ENCODE measurements at places on chromosomes 13 and 19. TPM values are rescaled to one million over a fixed set of nuclear protein-coding genes. Genes with fewer than 3 reads are reported as not detected.

PTPRH gene
- 4.2 TPM for total RNA-seq

MEDAG gene
- total RNA-seq, result 5.0 TPM

RRAS gene
- total RNA-seq, result 75.3 TPM

ZNF587B gene
- 26.7 TPM for total RNA-seq

IZUMO4 gene
- total RNA-seq, result 0.89 TPM

RASAL3 gene
- under 0.01 TPM for total RNA-seq

DZIP1 gene
- 62.4 TPM for total RNA-seq

TYROBP gene
- not detected for total RNA-seq

ERICH6B gene
- total RNA-seq, result not detected

CACNG6 gene
- not detected for total RNA-seq

ZNF439 gene
- 8.9 TPM for total RNA-seq

GPC6 gene
- total RNA-seq, result 139 TPM

CGB7 gene
- total RNA-seq, result 0.23 TPM

CYP4F8 gene
- not detected for total RNA-seq

CCL25 gene
- not detected for total RNA-seq

ZNF575 gene
- total RNA-seq, result 0.30 TPM

MEIOSIN gene
- total RNA-seq, result not detected

CLEC4M gene
- not detected for total RNA-seq

LPAR6 gene
- total RNA-seq, result 2.1 TPM
